Stimulated activated CD4-positive, alpha-beta T cell treated with anti-CD3 and anti-CD28 coated beads, TNF-alpha, amount 100 ng/mL, for 4 hours (primary cell): ENCODE measurements at places on chromosomes 16 and 17.

DNA sequence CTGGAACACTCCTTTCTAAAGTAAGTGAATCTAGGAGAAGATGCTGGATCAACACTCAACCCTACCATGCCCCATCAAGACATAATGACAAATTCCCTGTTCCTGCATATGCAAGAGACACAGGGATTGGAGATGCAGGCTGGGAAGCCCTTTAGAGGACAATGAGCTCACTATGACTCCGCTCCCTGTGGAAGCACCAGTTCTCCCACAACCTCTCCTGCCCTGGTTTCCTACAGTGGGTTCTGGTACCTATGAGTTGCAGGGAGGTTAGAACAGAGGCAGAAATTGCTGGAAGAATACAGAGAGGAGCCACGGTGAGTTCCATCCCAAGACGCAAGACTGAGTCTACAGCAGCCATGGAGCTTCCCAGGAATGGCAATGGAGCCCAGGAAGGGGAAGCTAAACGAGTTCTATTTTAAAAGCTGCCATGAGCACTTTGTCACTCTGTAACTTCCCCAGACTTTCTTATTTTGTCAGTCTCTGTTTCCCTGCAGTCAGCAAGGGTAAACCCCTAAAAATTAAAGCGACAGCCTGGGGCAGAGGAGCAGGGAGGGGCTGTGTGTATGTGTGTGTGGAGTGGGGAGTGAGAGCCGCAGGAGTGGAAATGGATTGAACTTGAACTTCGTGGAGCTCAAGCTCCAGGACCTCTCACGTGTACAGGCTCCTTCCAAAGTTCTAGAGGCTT, 42.3 kb upstream of the PIK3R6 start:
- DNase-seq: no peak

- peak; percentile 31 for DNase-seq
These were observed 512 bp downstream of the AKAP1 start for GRCh38 chr17:57085448-57086068.

DNA sequence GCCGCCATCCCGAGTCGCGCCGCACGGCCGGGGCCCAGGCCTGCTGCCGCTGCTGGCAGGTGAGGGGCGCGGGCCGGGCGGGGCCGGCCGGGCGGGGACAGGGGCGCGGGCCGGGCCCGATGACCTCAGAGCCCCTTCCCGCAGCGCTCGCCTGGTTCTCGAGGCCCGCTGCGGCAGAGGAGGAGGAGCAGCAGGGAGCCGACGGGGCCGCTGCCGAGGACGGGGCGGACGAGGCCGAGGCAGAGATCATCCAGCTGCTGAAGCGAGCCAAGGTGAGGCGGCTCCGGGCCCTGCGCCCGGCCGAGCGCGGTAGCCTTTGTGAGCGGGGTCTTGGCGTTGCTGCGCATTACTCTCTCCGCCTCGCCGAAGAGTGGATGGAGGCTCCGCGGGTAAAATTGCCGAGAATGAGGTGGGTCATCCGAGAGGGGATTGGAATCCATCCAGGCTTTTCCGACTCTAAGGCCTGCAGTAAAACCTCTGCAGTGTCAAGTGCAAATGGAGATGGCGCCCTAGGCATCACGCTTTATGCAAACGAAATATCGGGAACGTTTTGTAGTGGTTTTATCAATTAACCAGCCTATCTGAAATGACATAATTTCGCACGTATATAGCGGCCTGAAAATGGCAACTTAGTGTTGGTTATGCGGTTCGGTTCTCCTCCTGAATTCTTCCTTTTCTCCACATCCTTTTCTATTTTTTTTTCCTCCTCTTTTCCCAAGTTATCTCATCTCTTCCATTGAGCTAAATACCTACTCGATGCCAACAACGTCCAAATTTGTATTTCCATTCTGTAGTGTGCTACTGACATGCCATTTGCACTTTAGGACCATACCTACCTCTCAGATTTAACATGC, 577 bp downstream of the TTC19 start:
- no peak for DNase-seq

DNA sequence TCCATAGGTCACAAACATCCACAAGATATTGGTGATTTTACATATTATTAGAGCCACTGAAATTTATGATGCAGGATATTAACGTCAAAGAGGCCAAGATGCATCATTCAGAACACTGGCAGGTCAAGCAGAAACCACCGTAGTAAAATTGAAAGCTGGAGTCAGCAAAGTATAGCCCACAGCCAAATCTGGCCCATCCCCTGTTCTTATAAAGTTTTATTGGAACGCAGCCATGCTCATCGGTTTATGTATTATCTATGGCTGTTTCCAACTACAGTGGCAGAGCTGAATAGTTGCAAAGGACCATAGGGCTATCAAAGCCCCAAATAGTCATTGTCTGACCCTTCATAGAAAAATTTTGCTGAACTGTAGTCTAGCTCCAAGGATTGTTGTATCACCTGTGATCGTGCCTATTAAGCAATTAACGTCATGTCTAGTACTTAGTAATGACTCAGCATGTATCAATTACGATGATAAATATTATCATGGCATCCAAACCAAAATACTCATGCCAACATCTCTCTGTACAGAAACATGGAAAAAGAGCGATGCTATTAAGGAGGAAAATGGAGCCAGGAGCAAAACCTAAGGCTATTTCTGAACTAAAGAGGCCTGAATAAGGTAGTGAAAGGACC, 165.6 kb downstream of the IRX3 start:
- no peak for DNase-seq

DNA sequence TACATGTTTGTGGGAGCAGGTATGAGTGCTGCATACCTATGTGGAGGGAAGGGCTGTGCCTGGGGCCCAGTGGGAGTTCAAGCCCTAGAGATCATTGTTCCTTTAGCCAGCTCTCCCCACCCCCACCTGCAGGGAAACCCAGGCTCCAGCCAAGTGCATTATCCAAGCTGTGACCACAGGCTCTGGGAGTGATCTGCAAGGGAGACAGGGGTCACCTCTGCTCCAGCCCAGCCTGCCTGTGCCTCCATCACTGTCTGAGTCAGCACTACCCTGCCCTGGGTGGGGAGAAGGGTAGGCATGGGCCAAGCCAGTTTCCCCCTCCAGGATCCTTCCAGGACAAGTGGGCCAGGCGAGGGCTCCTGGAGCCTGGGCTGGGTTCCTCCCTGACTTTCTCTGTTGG, 32.1 kb upstream of the SBK1 start:
- no peak for DNase-seq

GRCh38 chr16:63458846-63459245, 1422.6 kb upstream of the CDH8 start:
- DNase-seq: no peak

DNA sequence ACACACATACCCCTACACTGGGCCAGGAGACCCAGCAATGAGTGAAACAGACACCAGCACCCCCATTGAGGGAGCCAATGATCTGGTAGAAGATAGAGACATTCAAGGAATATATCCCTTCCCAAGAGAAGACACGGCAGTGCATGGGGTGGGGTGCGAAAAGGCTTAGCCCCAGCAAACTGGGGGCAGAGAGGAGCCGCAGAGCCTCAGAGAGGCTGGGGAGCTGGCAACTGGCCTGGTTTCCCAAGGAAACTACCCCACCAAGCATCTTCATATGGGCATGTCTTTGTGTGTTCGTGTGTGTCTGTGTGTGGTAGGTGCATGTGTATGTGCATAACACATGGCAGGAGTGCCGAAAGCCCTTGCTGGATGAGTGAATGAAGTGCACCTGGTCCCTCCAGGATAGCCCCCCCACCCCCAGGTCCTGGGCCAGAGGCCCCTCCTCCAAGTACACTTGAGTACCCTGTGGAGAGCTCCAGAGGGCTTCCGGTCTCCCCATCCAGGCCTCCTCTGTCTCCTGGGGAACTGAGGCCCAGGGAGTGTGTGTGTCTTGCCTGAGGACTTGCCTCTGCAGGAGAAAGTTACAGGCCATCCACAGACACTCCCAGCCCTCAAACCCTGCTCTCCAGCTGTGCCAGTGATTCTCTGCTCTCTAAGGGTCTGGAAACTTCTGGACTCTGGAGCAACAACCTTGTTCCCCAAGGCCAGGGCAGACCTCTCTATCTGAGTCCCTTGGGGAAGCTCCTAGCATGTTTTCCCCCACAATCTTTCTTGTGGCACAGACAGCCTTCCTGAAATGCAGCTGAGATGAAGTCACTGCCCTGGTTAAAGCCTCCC, 15.9 kb downstream of the TBX2 start:
- no peak for DNase-seq

DNA sequence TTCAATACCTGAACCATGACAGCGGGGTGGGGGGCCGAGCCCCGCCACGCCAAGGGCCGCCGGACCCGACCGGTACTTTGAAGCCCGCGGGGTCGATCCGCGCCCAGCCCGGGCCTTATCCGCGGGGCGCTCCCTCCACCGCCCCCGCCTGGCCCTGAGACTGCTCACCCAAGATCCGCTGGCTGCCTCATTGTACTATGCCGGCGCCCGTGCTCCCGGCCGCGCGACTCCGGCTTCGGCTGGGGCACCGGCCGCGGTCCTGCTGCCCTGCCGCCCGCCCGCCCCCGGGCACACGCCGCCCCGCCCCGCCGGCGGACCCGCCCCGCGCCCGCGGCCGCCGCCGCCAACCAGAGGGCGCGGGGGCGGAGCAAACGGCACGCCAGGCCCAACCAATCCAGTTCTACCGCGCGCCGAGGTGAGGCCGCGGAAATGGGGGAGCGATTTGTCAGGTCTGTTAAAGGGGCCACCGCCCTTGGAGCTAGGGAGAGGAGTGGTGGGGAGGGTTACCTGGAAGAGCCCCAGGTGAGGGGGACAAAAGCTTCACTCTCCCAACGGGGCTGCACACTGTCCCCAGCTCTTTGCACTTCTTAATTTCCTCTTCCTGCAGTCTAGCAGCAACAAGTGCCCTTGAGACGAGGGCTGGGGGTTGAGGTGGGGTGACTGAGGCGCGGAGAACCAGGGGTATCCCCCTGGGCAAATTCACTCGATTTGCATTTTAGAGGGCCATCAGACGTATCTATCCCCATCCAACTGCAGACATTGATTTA, at the start of gene TEX2:
TSS of gene TEX2 (minus strand) at position 261 of the 767 bp plus-strand sequence. CDS start 49,043 bp downstream, outside the sequence.
- peak; percentile 79 for DNase-seq

DNA sequence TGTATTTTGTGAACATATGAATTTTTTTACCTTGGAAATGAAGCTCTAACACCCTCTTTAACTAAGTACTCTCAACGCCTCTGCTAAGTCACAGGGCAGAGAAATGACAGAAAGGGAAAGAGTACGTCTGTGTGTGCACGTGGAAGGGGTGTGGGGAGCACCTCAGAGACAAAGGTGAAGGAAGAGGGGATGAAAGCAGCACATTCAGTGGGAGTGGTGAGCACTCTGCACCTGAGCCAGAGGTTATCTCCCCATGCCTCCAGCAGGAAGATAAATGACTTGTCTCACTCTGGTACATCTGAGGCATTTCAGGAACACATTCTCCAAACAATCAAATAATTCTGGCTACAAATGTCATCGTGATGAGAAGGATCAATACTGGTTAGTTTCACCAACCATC, 15.0 kb downstream of the GNA13 start:
- DNase-seq: no peak

- no peak for DNase-seq
These were observed 25.2 kb downstream of the CNGB1 start for GRCh38 chr16:57945740-57946138.

DNA sequence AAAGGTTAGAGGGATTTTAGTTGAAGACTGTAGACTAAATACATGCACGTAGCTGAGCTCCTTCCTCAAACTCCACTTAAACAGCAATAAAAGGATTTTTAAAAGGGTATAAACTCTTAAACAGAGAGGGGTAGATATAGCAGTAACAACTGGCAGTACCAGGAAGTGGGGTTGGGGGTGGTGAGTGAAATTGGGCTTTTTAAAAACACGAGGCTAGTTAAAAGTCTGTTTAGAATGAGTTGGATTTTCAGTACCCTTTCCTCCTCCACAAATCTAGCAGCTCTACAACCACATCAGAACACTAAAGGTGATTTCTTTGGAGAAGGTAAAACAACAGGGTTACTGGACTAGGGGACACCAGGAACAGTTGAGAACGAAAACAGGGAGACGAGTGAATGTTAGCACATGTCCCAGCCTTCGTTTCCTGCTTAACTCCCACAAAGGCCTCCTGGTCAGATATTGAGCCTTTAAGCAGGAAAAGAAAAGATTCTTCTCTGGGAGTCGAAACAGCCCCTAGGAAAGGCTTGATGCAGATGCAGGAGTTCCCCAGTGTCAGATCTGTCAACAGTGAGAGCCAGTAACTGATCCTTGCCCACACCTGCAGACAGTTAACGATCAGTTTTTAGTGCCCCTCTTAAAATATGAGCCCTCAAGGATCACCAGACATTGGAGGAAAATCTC, 13.8 kb downstream of the NETO2 start:
- DNase-seq: no peak

DNA sequence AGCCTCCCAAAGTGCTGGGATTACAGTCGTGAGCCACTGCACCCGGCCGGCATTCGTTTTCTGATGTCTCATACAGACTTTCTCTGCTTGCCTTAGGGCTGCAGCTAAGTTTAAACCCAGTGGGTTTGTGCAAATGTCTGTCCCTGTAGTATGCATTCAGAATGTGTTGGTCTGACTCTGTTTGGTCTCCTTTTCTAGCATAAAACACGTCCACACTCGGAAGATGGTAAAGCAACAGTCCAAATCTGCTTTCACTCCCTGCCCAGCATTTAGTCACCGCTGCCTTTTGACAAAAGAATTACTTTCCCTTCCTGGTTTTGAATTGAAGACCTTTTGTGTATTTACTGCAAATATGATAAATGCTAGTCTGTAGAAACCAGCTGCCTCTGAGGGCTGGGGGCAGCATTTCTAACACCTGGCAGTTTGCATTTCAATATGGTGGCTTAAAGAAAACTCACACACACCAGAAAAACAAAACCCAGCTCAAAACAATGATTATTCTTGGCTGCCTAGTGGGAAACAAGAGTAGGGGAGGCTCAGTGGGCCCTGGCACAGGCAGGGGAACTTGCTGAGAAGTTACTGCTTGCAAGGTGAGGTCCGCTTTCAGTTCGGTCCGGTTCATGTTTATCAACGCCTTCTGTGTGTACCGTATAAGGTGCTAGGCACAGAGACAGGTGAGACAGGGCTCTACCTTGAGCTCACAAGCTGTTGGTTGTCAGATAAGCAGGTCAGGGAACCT, 56.9 kb downstream of the MSI2 start:
- DNase-seq: no peak

DNA sequence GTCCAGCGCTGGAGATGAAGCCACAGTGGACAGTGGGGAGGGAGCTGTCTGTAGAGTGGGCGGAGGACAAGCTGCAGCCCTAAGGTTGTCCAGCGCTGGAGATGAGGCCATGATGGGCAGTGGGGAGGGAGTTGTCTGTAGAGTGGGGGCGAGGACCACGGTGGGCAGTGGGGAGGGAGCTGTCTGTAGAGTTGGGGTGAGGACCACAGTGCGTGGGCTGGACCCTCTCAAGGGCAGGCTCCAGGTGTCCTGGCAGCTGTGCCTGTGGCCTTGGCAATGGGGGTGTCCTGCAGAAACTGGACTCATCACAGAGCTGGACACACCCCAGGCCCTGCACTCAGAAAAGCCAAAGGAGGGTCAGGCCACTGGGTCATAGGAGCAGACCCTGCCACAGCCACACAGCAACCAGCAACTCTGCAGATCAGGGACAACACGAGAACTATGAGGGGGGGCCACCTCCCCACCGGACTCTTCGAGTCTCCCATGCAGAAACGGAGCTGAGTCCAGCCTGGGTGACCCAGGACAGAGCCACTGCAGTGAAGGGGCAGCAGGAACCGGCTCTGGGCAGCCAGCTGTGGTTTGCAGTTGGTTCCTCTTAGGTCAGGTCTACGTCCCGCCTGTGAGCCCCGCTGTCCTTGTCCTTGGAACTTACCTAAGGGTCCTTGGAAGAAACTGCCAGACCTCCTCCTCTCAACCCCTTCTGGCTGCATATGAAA, 33.4 kb upstream of the CBFA2T3 start:
- no peak for DNase-seq

- DNase-seq: no peak
These were observed 158.6 kb downstream of the C16orf78 start for GRCh38 chr16:49531931-49532840.

- no peak for DNase-seq
These were observed 43.3 kb upstream of the CBFA2T3 start for GRCh38 chr16:89020068-89020924.
